Ammon's horn (tissue), 1 donor: ENCODE measurements at places on chromosomes 2 and 18.

DNA sequence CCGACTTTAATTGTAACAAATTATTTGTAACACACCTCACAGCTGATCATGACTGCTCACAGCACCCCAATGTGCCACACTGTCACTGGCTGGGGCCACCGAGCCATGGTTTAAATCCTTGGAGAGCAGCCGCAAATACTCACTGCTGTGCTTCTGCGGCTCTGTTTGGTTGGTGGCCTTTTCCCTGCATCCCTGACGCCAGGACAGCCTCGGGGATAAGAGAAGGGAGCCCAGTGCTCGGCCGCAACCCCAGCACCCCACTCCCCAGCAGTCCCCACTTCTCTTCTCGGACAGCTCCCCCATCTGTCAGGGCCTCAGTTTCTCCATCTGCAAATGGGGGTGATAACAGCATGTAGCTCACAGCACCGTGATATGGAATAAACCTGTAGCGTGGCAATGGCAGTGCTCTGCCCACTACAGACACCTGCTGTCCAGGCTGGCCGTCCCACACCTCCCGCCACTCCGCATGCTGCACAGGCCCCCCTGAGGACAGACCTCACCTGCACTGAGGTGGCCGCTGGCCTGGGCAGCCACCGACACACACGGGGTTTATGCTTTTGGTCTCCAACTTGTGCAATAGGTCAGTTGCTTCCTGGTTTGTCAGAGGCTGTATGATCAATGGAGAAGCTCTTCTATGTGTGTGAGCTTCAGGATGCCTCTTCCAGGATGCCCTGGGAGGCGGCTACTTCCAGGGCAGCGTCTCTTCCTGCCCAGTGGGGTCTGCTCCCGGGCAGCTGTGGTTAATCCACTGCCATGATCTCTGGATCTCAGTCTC is 87.1 kb downstream of the NDUFA10 start:
- no peak for DNase-seq

DNA sequence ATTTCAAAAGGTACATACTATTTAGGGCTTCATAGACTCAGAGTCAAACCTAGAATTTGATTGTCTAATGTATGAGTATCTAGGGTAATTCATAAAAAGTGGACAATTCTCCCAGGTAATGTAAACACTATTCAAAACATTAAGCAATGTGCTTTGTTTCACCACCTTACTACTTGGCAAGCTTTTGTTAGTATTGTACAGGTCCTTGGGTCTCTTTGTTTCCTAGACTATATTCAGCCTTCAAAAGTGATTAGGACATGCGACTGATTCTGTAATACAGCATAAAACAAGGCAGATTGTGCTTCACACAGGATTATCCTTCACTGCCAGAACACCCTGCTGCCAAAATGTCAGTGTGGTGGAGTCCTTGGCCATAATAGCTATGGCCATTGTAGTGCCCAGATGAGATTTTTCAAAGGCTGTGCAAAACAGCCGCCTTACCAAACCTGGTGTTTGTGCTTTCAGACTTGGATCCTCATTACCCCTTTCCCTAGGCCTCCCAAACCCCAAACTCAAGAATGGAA is 90.1 kb upstream of the CAVIN2 start:
- DNase-seq = no peak

- DNase-seq = no peak
These were observed 50.2 kb upstream of the FHL2 start for GRCh38 chr2:105449076-105449475.

DNA sequence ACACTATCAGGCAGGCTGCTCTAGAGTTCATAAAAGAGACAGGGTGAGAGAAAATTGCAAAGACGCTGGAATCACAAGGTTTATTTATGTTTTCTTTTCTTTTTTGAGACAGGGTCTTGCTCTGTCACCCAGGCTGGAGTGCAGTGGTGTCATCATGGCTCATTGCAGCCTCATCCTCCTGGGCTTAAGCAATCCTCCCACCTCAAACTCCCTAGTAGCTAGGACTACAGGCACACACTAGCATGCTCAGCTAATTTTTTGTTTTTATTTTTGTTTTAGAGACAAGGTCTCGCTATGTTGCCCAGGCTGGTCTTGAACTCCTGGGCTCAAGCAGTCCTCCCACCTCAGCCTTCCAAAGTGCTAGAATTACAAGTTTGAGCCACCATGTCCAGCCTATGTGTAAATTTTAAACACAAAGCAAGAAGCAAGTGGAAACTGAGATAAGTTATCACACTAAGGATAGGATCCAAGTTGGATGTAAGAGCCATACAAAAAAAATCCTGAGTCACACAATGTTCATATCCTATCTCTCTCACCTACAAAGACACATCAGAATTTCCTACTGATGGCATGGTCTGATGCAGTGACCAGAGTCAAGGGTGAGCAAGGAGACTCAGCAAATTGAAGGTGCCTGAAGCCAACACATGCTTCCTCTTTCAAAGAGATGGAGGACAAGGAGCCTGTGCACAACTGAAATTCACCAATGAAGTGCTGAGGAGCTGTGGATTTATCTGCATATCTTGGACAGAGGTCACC is 31.4 kb downstream of the MYL12B start:
- no peak for DNase-seq

- DNase-seq = no peak
These were observed 250.1 kb downstream of the NDUFA10 start for GRCh38 chr2:239774933-239775622.

DNA sequence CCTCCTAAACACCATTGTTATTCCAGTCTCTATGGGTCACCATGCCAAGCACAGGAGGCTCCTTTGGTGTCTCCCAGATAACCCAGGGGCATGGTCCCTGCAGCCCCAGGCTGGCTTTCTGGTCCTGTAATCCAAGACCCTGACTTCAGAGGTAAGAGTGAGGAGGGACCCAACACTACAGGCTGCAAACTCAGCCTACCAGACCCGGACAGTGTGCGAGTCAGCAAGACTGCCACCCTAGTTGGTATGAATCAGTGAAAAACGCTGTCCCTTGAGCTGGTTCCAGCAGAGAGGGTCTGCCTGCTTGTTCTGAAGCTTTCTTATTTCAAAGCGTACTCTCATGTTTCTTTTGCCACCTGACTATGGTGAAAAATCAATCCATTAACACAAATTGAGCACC is 47.6 kb upstream of the ZFP36L2 start:
- no peak for DNase-seq

DNA sequence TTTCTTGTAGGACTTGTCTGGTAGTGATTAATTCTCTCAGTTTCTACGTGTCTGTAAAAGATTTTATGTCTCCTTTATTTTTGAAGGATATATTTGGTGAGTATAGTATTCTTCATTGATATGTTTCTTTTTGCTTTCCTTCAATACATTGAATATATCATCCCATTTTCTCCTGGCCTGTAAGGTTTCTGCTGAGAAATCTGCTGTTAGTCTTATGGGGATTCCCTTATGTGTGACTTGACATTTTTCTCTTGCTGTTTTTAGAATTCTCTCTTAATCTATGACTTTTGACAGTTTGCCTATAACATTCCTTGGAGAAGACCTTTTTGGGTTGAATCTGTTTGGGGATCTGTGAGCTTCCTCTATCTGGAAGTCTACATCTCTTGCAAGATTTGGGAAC is 281.0 kb upstream of the MEIS1 start:
- DNase-seq = no peak

DNA sequence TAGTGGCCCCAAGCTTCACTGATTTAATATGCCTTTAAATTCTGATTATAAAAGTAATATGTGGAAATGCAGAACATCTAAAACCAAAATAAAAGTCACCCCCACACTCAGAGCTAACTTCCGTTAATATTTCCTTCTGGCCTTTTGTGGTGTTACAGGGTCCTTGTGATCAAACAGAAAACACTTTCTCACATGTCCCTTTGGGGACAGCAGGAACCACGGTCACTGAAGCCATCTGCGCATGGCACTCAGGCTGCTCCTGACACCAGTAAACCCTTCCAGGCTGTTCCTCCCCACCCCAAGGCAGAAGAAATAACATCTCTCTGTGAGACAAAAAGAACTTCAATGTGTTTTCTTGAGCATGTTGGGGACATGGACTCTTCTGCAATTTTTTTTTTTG is 25.1 kb upstream of the GPR17 start:
- no peak for DNase-seq

- DNase-seq = no peak
These were observed 32.4 kb downstream of the NGEF start for GRCh38 chr2:232980683-232981082.

- no peak for DNase-seq
These were observed 44.1 kb downstream of the SCTR start for GRCh38 chr2:119480184-119480583.

DNA sequence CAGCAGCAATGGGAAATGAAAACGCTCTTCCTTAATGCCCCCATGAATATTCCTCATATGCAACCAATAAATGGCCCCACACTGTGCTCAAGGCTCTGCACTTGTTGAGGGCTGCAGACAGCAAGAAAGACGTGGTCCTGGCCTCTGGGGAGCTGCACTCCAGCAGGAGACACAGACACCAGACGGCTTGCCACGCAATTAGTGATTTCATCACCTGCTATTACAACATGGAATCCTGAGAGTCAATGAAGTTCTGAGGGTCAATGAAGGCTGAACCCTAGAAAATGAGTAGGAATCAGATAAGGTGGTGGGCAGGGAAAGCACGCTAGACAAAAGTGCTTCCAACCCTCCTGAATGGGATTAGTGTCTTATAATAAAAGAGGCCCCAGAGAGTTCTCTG is 18.9 kb downstream of the CREG2 start:
- no peak for DNase-seq

DNA sequence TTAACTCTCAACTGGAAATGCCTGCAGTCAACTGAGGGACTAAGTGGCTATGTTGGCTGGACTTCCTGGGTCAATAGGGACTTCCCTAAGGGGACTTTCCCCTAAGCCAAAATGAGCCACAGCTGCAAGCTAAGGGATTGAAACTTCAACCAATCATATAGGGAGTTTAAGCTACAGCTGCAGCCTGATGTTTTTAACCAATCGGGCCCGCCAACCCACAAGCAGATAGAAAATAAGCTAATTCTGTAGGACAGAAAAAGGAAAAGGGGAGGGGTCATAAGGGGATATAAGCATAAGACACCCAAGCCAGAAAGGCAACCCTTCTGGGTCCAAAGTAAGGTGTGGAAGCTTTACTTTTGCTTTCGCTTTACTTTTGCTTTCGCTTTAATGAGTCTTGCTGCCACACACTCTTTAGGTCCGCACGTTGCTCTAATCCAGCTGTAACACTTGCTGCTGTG is 927.5 kb downstream of the ERBB4 start:
- DNase-seq = no peak

DNA sequence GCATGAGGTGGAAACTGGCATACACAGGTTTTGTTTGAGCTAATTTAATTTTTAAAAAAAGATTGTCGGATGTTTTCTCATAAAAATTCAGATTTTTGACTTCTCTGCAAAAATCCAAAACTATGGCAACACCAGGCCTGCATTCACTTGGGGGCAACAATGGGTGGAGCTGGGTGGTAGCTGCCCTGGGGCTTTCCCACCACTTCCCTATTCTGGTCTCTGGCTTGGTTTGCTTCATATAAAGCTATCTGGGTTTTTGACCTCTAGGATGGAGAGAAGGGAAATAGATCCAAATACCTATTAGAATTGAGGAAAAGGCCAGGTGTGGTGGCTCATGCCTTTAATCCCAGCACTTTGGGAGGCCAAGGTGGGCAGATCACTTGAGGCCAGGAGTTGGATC is 5.5 kb upstream of the CYP27A1 start:
- DNase-seq = no peak

- DNase-seq = peak; percentile 28
These were observed 492 bp downstream of the KIF5C start for GRCh38 chr2:148875387-148876051.

- no peak for DNase-seq
These were observed 107.5 kb upstream of the SERPINE2 start for GRCh38 chr2:224146356-224147160.

- no peak for DNase-seq
These were observed 17.7 kb downstream of the POU3F3 start for GRCh38 chr2:104871649-104871971.

DNA sequence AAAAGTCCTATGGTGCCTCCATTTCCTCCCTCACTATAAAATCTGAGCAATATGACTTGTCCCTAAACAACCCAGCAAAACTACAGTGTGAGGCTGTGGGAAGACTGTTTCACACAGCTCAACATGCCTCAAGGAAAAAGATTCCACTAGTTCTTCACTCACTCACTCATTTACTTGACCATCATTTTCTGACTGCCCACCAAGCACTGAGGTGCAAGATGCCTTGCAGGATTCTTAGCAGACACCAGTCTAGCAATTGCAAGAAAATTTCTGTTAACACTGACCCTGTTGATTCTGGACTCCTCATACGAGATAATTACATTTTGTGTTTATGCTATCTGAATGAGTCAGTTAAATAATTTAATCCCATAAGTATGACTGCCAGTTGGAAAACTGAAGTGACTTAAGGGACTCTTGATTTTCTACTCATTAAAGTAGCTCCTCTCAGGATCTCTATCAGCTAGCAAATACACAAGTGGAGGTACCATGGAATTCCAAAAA is 51.9 kb upstream of the PCBP1 start:
- no peak for DNase-seq

- DNase-seq = peak; percentile 42
These were observed 1.4 kb downstream of the B3GNT2 start for GRCh38 chr2:62197011-62197924.

DNA sequence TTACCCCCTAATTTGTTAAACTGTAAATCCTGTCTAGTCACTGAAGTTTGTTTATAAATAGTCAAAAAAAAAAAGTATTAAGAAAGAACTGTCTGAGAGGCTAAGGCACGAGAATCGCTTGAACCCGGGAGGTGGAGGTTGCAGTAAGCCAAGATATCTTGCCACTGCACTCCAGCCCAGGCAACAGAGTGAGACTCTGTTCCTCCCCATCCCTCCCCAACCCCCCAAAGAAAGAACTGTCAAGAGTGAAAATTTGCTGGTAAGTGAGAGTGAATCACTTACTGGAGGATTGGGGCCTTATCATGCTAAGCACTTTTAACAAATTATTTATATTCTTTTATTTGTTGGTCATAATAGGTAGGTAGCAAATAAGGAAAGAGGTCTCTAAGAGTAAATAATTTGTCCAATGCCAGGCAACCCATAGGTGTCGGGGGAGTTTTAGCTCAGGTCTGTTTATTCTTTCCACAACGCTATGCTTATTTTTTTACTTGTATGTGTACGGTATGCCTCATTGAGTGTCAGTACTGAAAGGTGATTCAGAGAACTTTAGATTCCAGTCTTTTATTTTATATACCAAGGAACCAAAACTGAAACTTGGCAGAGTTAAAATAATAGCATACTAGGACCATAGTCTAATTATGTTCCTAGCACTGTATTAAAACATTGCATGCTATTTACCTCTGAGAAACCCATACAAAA is 2.5 kb downstream of the TAF4B start:
- DNase-seq = no peak

- peak; percentile 88 for DNase-seq
These were observed 42.8 kb downstream of the PLEKHA3 start for GRCh38 chr2:178522950-178523595.

- DNase-seq = no peak
These were observed 46.8 kb downstream of the ASB1 start for GRCh38 chr2:238473523-238473922.

DNA sequence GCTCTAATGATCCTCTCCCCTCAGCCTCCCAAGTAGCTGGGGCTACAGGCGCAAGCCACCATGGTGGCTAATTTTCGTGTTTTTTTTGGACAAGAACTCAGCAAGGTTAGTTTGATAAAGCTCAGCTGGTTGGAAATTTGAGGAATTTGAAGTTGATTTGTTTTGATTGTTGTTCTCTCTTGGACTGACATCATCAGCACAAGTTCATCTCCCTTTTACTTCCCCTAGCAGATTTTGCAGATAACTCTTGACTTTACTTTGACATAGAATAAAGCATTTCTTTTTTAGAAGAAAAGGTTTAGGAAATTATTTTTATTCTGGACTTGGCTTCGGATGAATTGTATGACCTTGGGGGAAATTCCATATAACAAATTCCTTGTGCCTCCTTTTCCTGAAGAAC is 74.9 kb upstream of the DLX2 start:
- no peak for DNase-seq
